HTR-8/SVneo (cell line): ENCODE measurements at places on chromosomes 11 and 22.

DNA sequence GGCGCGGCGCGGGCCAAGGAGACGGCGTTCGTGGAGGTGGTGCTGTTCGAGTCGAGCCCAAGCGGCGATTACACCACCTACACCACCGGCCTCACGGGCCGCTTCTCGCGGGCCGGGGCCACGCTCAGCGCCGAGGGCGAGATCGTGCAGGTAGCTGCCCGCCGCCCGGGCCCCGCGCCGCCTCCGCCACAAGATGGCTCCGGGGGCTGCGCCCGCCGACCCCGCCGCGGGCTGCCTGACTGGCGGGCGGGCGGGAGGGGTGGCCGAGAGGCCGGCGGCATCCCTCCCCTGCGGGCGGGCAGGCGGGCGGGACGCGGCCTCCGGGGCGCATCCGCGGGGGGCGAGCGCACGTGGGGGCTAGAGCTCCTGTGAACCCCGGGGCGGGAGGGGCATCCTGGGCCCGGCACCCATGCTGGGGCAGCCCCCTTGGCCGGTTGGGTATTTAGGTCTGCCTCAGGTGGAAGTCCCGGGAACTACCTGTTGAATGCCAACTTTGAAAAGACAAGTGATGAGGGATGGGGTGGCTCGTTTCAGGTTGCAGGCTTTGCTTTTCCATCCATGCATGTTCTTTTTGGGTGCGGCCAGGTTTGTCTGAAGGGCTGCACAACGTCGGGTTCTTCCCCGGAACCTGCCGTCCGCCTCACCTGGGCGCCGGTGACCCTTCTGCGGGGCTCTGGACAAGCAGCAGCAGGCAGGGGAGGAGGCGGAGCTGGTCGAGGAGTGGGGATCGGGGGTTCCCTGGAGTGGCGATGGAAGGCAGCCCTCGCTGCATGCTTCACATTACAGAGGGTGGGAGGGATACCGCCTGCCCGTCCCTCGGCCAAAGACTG lies 760 bp downstream of the ZNRF3 start:
- DNase-seq, result no peak

- no peak for DNase-seq
Measured at GRCh38 chr22:45600790-45601730, 70.6 kb upstream of the ATXN10 start.

DNA sequence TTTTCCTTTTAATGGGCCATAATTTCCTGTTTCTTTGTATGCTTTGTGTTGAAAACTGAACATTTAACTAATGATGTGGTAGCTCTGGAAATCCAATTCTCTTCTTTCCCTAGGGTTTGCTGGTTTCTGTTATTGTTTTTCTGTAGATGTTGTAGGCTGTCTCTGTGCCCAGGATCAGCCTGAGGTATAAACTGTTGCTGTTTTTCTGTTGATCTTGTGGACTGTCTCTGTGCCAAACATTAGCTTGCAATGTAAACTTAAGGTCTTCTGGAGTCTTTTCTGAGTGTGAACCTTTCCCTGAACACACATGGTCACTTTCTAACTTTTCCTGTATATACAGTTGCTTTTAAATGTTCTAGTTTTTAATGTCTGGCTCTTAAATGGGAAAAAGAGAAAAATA lies 5.9 kb upstream of the TSKU start:
- DNase-seq, result no peak

DNA sequence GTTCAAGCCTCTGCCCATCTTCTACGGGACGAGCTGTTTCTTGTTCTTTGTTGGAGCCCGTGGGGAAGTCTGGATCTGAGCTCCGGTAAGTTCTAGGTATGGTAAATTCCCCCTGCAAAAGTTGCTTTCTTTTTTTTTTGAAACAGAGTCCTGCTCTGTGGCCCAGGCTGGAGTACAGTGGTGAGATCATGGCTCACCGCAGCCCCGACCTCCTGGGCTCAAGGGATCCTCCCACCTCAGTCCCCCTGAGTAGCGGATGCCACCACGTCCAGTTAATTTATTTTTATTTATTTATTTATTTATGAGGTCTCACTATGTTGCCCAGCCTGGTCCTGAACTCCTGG lies 35.5 kb upstream of the MOB2 start:
- DNase-seq, result no peak

DNA sequence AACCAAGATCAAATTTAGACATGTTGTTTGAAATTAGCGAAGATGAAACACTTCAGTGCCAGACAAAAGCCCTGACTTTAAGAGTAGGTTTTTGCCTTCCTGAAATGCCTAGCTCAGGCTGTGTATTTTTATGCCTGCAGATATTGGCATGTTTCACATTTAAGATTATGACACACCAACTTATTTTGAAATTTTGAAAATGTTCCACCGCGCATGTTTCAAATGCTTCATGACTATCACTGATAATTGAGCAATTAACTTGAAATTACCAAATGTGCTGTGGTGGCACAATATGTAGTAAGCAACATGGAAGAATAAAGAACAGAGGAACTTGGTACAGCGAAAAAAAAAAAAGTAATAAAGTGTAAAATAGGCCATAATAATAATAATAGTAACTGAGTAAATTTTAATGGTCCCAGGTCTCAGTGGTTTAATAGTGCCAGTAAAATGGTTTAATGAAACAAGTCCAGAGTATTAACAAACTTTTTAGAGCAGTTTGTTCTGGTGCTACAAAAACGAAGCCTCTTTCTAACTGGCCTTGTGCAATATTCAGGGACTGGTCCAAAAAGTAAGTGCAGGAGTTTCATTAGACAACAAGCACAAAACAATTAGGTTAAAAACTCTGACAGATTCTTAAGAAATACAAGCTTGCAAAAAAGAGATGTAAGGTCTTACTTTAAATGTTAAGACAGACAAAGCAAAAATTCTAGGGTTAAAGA lies 112.5 kb upstream of the SOX6 start:
- no peak for DNase-seq

- DNase-seq, result no peak
Measured at GRCh38 chr22:48431014-48431413, 1396.7 kb downstream of the BRD1 start.

GRCh38 chr22:29625090-29625825 lies 21.8 kb downstream of the NF2 start:
- peak; percentile 27 for DNase-seq

GRCh38 chr11:20723366-20723765 lies 54.0 kb downstream of the NELL1 start:
- DNase-seq, result no peak

DNA sequence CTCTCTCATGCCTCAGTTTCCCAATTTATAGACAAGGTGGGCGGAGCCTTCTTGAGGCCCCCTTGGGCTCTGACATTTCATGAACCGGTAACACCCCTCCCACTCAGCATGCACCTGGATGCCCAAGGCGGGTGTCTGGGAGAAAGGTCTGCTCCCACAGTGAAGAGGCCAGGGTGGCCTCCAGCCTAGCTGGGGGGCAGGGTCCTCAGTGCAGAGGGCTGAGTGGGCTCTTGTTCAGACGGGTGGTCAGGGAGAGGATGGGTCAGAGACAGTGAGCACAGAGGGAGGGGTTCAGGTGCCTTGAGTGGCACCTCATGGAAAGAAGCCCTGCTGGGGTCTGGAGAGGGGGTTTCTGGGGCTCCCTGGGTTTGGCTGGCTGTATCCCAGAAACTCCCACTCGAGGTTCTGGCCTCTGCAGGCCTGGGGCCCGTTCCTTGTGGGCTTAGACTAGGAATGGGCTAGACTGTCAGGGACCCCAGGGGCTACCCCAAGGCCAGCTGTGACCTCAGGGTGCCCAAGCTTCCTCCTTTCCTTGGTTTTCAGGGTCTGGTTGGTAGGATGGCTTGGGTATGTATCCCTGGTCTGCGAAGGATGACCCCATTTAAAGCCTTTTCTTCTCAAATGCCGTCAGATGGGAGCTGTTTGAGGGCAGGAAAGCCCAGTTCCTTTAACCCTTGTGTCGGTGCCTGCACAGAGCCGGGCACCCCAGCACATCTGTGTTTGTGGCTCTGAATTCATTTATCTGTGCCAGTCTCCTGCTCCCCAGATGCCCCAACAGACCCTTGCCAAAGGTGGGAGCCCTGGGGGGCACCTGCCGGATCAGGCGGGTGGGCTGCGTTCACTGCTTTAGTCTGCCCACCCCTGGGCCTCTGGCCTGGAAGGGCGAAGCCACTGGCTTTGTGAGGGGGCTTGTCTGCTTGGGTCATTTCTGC lies 1.2 kb downstream of the SYNGR1 start:
- DNase-seq, result no peak

- DNase-seq, result no peak
Measured at GRCh38 chr22:38132794-38133193, 22.3 kb upstream of the BAIAP2L2 start.
